ENCODE measurements at places on chromosomes 13 and 19.

- peaks cover 5% of the 10 kb centered on the region for H3K4me1 ChIP-seq
- no peak overlapping the region for H3K27ac ChIP-seq
- no peak overlapping the region for H3K4me3 ChIP-seq
These were observed 63.9 kb downstream of the LATS2 start for GRCh38 chr13:20997301-20998161.

GRCh38 chr13:28171266-28171665 lies 32.9 kb downstream of the PAN3 start:
- no peak overlapping the region for H3K27ac ChIP-seq
- DNase-seq = no peak
- H3K27me3 ChIP-seq = no peaks in the 10 kb centered on the region
- no peaks in the 10 kb centered on the region for H3K4me1 ChIP-seq

- H3K36me3 ChIP-seq = no peaks in the 10 kb centered on the region
- no peaks in the 10 kb centered on the region for H3K27me3 ChIP-seq
These were observed 257.7 kb downstream of the SPRY2 start for GRCh38 chr13:80083081-80083852.

DNA sequence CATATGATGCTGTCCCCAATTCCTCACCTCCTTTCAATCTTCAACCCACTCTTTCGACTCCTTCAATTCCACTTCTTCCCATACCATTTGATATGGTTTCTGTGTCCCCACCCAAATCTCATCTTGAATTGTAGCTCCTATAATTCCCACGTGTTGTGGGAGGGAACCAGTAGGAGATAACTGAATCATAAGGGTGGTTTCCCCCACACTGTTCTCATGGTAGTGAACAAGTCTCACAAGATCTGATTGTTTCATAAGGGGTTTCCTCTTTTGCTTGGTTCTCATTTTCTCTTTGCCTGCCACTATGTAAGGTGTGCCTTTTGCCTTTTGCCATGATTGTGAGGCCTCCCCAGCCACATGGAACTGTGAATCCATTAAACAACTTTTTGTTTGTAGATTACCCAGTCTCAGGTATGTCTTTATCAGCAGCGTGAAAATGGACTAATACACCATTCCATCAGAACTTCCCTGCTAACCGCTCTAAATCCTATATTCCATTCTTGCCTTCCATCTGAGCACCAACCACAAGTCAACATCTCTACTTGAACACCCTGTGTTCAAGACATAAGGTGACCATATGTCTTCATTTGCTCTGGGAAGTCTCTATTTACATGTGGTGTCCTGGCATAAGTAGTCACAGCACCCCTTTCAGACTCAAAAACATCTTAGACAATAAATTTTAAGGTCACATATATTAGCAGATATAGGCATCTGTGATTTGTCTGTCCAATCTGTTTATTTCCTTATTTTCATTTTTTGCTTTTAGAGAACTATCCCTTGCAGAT lies 122.9 kb downstream of the TSHZ3 start:
- H3K36me3 ChIP-seq = no peaks in the 10 kb centered on the region
- H3K27me3 ChIP-seq = no peaks in the 10 kb centered on the region
- H3K27ac ChIP-seq = no peak overlapping the region
- H3K4me1 ChIP-seq = no peaks in the 10 kb centered on the region

- H3K4me3 ChIP-seq = no peak overlapping the region
- DNase-seq = no peak
- H3K27me3 ChIP-seq = no peaks in the 10 kb centered on the region
- no peaks in the 10 kb centered on the region for H3K36me3 ChIP-seq
- H3K27ac ChIP-seq = no peak overlapping the region
- peaks cover 9% of the 10 kb centered on the region for H3K4me1 ChIP-seq
These were observed 338.1 kb downstream of the RFC3 start for GRCh38 chr13:34155931-34156607.

DNA sequence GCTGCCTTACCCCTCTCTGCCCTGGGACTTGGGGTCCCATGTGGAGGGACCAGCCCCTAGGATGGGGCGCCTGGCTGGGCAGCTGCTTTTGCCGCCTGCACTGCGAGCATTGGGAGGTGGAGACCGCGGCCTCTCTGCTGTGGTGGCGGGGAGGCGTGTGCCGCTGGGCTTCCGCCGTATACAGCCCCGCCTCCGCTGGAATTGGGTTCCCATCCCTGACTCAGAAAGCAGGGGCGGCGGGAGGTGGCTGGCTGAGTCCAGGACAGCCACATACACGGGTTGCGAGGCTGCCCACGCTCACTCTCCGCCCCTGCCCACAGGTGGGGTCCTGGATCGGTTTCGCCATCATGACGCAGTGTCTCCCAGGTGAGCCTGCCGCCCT lies 6.6 kb downstream of the NDUFB7 start:
- H3K4me1 ChIP-seq = peaks cover 11% of the 10 kb centered on the region
- DNase-seq = no peak
- no peaks in the 10 kb centered on the region for H3K36me3 ChIP-seq
- H3K27me3 ChIP-seq = peaks cover 6% of the 10 kb centered on the region
- no peak overlapping the region for H3K27ac ChIP-seq

DNA sequence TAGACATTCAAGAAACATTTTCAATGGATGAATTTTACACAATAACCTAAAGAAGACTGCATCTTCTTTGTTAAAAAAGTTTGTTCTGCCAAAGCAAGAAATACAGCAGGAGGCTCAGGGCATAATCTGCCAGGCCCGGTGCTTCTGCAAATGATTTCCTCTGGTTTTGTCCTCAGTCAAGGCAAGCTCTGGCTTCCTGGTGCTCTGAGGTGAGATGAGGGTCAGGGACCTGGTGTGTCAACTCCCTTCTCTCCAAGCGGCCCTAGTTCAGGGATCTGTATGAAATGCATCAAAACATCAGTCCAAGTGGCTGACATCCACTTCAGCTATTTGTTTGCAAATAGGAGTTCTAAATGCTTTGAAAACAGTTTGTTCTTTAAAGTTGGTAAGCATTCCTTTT lies 31.6 kb downstream of the LACC1 start:
- H3K36me3 ChIP-seq = no peaks in the 10 kb centered on the region
- no peak overlapping the region for H3K27ac ChIP-seq

DNA sequence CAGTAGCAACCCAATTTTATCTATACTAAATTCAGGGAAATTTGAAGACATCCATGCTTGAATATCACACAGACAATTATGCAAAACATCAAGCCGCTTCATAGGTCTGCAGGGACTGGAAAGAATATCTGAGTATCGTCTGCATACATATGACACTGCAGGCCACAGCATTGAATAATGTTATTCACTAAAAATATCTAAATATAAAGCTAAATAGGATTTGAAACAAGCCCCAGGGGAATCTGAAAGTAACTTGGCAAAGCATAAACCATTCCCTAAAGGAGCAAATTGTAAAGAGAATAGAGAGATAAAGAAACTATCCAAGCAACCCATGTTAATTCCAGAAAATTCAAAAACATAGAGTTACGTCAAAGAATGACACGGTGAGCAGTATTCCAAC lies 1251.0 kb downstream of the PCDH17 start:
- H3K4me3 ChIP-seq = no peak overlapping the region
- DNase-seq = no peak
- H3K36me3 ChIP-seq = no peaks in the 10 kb centered on the region
- H3K27me3 ChIP-seq = no peaks in the 10 kb centered on the region
- H3K27ac ChIP-seq = no peak overlapping the region

- H3K4me3 ChIP-seq = no peak overlapping the region
- no peak for DNase-seq
- H3K27ac ChIP-seq = no peak overlapping the region
- H3K4me1 ChIP-seq = peaks cover 1% of the 10 kb centered on the region
These were observed 79.9 kb upstream of the UBAC2 start for GRCh38 chr13:99120751-99121150.

DNA sequence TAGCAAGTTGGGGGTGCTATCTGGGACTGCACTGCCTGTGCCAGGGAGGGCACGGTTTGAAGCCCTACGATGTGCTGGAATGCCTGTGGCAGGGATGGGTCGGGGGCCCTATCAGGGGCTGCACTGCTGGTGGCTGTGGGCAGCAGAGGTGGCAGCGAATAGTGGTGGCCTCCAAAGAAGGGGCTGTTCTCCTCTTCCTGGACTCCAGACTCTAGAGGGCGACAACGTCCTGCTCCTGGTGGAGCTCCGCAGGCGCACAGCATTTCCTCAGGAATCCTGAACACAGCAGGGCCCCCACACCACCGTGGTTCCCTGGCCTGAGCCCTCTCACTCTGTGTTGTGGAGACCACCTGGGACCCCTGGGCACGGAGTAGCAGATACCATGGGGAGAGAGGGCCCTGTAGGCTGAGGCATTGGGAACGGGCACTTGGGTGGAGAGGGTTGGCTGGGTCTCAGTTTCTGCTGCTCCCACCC lies 145.6 kb downstream of the TNFRSF19 start:
- no peak overlapping the region for H3K27ac ChIP-seq
- peaks cover 8% of the 10 kb centered on the region for H3K4me1 ChIP-seq
- no peak overlapping the region for H3K4me3 ChIP-seq

- peak overlapping the region; percentile 93 for H3K4me3 ChIP-seq
- H3K27me3 ChIP-seq = peaks cover 20% of the 10 kb centered on the region
- no peak overlapping the region for H3K27ac ChIP-seq
- no peak for DNase-seq
- peaks cover 11% of the 10 kb centered on the region for H3K4me1 ChIP-seq
These were observed 2.4 kb downstream of the TOMM40 start for GRCh38 chr19:44893332-44894051.

GRCh38 chr13:44120043-44120442 lies 240.3 kb downstream of the LACC1 start:
- no peaks in the 10 kb centered on the region for H3K4me1 ChIP-seq
- H3K4me3 ChIP-seq = no peak overlapping the region
- DNase-seq = no peak
- H3K27ac ChIP-seq = no peak overlapping the region

DNA sequence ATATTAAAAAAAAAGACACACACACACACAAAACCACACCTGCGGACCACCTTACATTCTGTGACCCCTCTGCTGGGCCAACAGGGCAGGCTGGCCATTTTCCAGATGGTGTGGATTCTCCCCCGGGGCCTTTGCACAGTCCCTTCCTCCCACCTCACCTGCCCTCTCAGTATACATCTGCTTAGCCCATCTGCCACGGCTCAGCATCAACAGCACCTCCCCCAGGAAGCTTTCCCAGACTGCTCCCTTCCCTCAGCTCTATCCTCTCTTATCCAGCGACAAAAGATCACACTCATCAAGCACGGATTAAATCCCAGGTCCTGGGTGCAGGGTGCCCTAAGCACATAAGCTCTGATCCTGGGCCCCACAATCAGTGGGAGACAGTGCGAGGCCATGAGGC lies 4.5 kb downstream of the ZNF787 start:
- H3K4me1 ChIP-seq = peaks cover 56% of the 10 kb centered on the region
- peaks cover 18% of the 10 kb centered on the region for H3K27me3 ChIP-seq

- H3K4me3 ChIP-seq = no peak overlapping the region
- peak overlapping the region; percentile 83 for H3K27ac ChIP-seq
- peaks cover 34% of the 10 kb centered on the region for H3K4me1 ChIP-seq
- H3K36me3 ChIP-seq = no peaks in the 10 kb centered on the region
These were observed 22.2 kb upstream of the FRY start for GRCh38 chr13:32009362-32009761.

GRCh38 chr13:63206461-63206860 lies 1790.8 kb upstream of the PCDH20 start:
- DNase-seq = no peak
- H3K4me1 ChIP-seq = no peaks in the 10 kb centered on the region
- H3K27ac ChIP-seq = no peak overlapping the region
- H3K36me3 ChIP-seq = no peaks in the 10 kb centered on the region
- no peaks in the 10 kb centered on the region for H3K27me3 ChIP-seq

- H3K36me3 ChIP-seq = no peaks in the 10 kb centered on the region
- no peak for DNase-seq
- H3K27ac ChIP-seq = no peak overlapping the region
- H3K4me3 ChIP-seq = no peak overlapping the region
- no peaks in the 10 kb centered on the region for H3K27me3 ChIP-seq
These were observed 28.6 kb upstream of the MIR17HG start for GRCh38 chr13:91318886-91319285.

GRCh38 chr13:58953638-58954037 lies 1210.1 kb downstream of the DIAPH3 start:
- H3K36me3 ChIP-seq = peaks cover 12% of the 10 kb centered on the region
- H3K27me3 ChIP-seq = no peaks in the 10 kb centered on the region
- H3K4me3 ChIP-seq = peak overlapping the region; percentile 5
- H3K4me1 ChIP-seq = peaks cover 6% of the 10 kb centered on the region

DNA sequence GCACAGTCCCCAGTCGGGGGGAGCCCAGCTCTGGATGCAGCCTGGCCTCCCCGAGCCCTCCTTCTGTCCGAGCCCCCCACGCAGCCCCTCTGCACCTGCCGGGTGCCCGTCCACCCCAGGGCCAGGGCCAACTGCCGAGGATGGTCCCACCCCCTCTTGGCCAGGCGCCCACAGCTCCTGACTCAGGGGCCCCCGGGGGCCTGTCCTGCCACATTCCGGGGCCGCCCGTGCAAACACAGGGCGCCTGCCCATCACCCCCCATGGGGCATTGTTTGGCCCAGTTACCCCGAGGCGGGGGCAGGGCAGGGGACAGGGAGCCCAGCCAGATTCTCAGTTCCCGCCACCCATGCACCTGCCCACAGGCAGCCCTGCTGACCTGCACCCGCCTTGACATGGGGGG lies 5.3 kb upstream of the TCF3 start:
- H3K36me3 ChIP-seq = no peaks in the 10 kb centered on the region
- H3K4me1 ChIP-seq = no peaks in the 10 kb centered on the region
- no peak overlapping the region for H3K4me3 ChIP-seq
- peaks cover 10% of the 10 kb centered on the region for H3K27me3 ChIP-seq
- H3K27ac ChIP-seq = no peak overlapping the region

GRCh38 chr19:35170359-35171061 lies 16.0 kb downstream of the FXYD5 start:
- H3K36me3 ChIP-seq = peaks cover 14% of the 10 kb centered on the region
- no peak for DNase-seq
- no peak overlapping the region for H3K27ac ChIP-seq

GRCh38 chr13:26929971-26930730 lies 169.6 kb upstream of the GPR12 start:
- peaks cover 5% of the 10 kb centered on the region for H3K36me3 ChIP-seq
- peak; percentile 93 for DNase-seq
- peak overlapping the region; percentile 90 for H3K27ac ChIP-seq
- peaks cover 11% of the 10 kb centered on the region for H3K4me1 ChIP-seq
- peaks cover 3% of the 10 kb centered on the region for H3K27me3 ChIP-seq

DNA sequence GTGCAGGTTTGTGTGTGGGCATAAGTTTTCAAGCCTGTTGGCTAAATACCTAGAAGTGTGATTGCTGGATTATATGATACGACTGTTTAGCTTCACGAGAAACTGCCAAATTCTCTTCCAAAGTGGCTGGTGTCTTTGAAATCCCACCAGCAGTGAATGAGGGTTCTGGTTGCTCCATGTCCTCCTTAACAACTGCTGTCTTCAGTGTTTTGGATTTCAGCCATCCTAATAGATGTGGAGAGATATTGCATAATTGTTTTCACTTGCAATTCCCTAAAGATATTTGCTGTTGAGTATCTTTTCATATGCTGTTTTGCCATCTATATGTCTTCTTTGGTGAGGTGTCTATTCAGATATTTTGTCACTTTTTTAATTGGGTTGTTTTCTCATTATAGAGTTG lies 390.5 kb downstream of the ZNF536 start:
- no peak overlapping the region for H3K4me3 ChIP-seq
- H3K27ac ChIP-seq = no peak overlapping the region

DNA sequence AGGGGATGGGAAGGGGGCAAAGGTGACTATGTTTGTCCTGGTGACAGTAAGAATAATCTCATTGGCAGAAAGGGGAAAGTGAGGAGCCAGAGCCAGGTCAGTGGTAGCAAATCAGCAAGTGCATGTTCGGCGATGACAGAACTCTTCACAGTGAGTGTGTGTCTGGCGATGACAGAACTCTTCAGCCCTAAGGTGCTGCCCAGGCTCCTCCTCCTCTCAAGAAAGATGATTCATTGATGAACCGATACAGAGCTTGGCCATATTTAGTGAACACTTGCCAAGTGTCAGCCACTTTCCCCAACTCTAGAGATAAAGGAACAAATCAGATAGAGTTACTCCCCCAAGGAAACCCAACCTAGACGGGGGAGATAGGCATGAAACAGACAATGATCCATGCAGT lies 199.3 kb upstream of the UBL3 start:
- no peaks in the 10 kb centered on the region for H3K36me3 ChIP-seq
- H3K4me3 ChIP-seq = no peak overlapping the region
- DNase-seq = no peak
- H3K27me3 ChIP-seq = no peaks in the 10 kb centered on the region
- H3K4me1 ChIP-seq = peaks cover 10% of the 10 kb centered on the region
- no peak overlapping the region for H3K27ac ChIP-seq
